T-helper 1 cell (primary cell): ENCODE measurements at places on chromosomes 2 and 18.

- no peak for DNase-seq
These were observed 296.9 kb upstream of the HS6ST1 start for GRCh38 chr2:128615571-128615970.

DNA sequence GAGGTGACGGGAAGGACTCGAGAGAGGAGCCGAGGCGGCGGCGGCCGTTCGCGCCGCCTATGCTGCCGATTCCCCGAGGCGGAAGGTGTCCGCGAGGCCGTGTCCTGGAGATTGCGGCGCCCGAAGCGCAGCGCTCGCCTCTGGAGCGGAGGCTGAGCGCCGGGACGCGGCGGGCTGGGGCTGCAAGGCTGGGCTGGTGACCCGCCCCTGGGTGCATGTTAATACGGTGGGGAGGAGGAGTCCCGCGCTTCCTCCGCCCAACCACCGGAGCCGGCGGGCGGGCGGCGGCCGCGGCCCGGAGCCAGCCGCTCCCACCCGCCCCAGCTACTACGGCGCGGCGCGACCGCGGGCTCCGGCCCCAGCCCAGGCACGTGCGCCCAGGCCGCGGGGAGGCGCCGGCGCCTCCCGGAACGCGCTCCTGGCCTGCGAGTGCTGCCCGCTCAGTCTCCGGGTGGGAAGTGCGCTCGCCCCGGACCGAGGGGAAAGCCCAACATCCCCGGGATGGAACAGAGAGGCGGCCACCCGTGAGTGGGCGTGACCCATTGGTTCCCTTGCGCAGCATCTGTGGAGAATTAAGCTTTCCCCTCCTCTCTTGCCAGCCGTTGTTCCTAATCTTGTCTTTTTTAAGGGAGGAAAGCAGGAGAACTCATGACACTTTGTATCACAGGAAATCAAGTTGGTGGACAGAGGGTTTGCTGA lies at the start of gene DLGAP1:
DLGAP1 (minus strand) TSS at position 195 of the 699 bp plus-strand sequence.
- no peak for DNase-seq

GRCh38 chr18:53375621-53376020 lies 848.8 kb downstream of the MBD2 start:
- no peak for DNase-seq

DNA sequence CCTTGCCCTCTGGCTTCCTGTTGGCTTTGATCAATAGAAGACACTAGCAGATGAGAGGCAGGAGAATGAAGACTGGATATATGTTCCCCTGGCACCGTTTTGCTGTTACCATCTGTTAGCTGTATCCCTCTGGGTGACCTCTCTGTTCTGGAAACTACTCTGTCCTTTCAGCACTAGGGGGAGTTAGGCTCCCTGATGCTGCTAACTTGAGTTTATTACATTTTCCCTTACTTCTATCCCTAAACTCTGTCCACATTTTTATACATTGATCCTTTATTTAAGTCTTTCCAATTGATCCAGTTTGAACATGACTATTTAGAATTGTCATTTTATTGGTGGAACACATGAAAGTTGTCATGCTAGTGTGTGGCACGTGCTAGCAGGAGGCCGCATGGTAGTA lies 1014.3 kb upstream of the CDH2 start:
- no peak for DNase-seq

- no peak for DNase-seq
These were observed 42.5 kb upstream of the FZD5 start for GRCh38 chr2:207812058-207812725.

- DNase-seq = no peak
These were observed 24.3 kb downstream of the TRAPPC12 start for GRCh38 chr2:3403587-3404334.
